ENCODE measurements at places on chromosomes 12 and 14.

GRCh38 chr12:76583301-76583700 is 23.7 kb upstream of the OSBPL8 start:
- DNase-seq = no peak

GRCh38 chr14:101491841-101492240 is 69.5 kb upstream of the DIO3 start:
- DNase-seq = no peak

GRCh38 chr12:51592034-51592705 is 1.1 kb downstream of the SCN8A start:
- no peak for DNase-seq

DNA sequence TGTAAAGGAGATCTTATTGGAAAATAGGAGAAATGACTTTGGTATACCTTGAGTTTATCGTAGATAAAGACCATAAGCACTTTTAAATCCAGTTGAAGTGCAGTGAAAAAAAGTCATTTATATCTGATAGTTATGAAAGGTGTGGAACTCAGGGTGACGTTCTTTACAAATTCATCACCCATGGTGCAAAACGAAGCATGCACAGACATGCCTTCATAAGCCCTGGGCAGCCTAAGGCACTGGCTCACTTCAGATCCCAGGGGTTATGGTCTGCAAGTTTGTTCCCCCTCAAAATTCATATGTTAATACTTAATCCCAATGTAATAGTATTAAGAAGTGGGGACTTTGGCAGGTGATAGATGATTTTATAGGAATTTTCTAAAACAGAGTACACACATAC is 1216.4 kb upstream of the USP15 start:
- DNase-seq = no peak

DNA sequence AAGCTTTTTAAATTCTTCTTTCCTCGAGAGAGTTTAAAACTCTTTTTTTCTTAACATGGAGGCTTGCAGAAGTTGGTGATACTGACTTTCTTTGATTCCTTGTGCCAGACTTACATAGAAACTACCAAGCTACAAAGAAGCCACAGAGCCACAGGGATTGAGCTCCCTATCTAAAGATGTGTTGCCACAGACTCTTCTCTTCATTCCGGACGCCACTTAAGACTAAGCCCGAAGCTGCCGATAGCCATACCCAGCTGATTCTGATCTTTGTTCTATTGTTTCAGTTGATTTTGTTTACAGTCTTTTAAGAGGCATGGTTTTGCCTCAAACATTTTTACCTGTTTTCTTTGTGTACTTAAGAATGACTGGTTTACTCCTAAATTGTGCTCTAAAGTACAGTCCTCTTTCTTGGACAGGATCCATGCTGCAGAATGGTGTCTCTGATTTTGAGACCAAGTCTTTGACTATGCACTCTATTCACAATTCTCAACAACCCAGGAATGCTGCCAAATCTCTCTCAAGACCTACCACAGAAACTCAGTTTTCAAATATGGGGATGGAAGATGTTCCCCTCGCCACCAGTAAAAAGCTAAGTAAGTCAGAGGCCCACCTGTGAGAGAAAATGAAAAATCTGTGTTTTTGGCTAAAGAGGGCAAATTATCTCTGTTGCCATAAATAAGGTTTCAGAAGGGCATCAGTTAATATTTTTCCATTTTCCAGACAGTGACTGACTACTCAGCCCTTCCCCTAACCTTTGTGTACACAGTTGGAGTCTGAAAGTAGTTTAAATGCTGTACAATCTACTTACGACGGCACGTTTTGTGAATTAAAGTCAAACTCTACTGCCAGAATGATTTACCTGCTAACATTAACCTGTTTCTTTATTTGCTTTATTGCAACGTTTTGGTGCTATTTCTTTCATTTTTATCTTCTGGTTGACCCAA is 42.1 kb upstream of the KCNH3 start:
- DNase-seq = no peak

- no peak for DNase-seq
Measured at GRCh38 chr14:24156840-24157239, 4.2 kb upstream of the IRF9 start.

- DNase-seq = no peak
Measured at GRCh38 chr14:104592785-104593184, 11.8 kb downstream of the TMEM179 start.

DNA sequence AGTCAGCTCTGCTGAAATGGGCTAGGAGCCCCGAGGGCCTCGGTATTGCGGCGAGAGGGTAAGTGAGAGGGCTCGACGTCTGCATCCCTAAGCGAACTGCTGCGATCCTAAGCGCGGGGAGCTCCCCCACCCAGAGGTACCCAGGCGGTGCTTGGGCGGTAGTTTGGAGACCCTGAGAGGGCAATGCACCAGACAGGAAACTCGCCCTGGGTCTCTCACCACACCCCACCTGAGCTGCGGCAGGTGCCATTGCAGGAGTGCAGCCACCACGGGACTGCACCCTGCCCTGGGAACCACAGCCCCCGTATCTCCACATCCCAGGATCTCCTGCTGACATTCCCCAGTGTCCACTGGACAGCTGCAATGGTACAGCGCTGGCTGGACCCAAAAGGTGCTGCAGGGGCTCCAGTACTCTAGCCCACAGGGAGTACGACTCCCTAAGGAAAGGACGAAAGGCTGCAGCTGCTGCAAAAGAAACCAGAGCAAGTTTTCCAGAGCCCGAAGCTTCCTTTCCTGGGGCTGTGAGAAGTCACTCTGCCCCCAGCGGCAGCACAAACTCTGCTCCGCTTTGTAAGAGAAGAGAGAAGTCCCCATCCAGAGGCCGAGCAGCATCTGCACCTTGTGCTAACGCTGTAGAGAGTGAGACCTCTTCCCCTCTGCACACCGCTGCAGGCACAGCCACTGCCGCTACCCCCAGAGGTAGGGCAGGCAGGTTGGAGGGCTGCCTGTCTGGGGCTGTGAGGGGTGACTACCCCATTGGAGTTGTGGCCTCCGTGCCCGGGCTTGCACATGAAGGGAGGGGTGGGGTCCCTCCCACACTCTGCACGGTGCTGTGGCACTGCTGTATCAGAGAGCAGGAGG is 31.1 kb upstream of the MON2 start:
- DNase-seq = no peak

GRCh38 chr12:78562368-78563205 is 302.0 kb upstream of the SYT1 start:
- no peak for DNase-seq

DNA sequence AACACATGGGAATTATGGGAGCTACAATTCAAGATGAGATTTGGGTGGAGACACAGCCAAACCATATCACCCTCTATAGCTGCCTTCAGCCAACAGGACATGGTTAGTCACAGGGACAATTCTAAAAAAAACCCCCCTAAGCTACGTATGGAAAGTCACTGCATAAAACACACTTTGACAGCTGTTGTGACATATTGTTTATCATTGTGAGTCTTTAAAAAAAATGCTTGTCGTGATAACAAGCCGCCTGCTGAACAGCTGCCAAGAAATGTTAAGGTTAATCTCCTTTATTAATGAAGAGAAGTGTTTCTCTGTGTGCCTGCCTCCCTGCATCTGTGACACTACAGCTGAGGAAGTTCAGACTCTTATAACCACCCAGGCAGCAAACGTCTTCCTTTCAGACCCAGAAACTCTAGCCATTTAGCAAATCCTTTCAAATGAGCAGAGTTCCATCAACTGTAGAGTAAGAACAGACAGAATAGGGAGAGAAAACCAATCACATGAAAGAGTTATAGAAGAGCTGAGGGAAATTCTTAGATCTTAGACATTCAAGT is 1459.6 kb upstream of the TMEM132C start:
- DNase-seq = no peak

DNA sequence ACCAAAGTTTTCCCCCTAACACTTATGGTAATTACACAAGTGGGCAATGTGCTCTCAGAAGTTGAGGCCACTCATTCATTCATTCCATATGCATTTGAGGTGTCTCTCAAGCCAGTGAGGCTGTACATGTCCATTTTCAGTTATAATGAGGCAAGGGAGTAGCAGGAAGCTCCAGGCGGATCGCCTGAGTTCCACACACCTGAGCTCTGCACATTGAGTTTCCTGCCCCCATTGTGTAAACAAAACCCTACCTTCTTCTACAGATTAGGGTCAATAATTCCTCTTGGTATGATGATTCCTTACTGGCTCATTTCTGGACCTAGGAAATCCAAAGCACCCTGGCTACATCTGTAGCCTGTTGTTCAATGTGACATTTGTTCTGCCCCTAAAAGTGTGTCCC is 555.3 kb downstream of the MED13L start:
- DNase-seq = no peak

GRCh38 chr14:77102154-77102553 is 4.1 kb downstream of the CIPC start:
- no peak for DNase-seq

- no peak for DNase-seq
Measured at GRCh38 chr12:24596768-24597388, 352.0 kb downstream of the BCAT1 start.

DNA sequence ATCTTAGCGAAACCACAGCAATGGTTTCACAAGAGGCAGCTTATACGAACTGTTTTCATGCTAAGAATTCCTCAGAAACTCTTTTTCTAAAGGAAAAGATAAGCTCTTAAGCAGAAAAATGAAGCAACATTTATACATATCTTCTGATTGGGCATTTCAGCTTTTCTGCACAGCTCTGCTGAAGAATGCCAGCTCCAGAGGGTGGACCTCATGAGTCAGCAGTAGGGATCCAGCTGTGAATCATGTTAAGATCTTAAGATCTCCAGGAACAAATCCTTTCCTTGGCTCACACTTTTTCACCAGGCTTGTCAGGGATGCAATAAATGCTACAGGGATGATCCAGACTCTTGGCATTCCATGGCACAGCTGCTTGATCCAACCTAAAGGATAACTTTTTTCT is 477.1 kb upstream of the CCDC196 start:
- DNase-seq = no peak

DNA sequence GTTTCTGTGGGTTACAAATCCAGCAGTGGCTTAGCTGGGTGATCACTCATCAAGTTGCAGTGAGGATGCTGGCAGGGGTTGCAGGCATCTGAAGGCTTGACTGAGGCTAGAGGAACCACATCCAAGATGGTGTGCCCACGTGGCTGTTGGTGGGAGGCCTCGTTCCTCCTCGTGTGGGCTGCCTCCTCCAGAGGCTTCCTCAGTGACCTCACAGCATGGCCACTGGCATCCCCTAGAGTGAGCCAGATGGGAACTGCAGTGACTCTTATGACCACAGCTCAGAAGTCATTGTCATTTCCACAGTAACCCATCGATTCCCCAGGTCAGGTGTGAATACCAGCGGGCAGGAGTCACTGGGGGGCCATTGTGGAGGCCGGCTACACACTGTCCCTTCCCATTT is 17.8 kb downstream of the AACS start:
- no peak for DNase-seq

DNA sequence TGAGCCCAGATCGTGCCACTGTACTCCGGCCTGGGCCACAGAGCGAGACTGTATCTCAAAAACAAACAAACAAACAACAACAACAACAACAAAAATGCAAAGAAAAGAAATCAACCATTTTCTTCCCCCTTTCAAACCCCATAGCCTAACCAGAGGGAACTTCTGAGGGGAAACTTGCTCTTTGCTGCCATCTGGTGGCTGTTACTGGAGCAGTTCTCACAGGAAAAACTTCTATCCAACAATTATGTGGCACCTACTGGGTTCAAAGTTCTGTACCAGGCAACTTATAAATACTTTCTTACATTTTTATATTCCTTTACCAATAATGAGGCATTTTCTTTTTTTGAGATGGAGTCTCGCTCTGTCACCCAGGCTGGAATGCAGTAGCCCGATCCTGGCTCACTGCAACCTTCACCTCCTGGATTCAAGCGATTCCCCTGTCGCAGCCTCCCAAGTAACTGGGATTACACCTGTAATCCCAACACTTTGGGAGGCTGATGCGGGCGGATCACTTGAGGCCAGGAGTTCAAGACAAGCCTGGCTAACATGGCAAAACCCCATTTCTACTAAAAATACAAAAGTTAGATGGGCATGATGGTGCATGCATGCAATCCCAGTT is 50.9 kb upstream of the BICDL1 start:
- peak; percentile 49 for DNase-seq

- DNase-seq = no peak
Measured at GRCh38 chr14:36538051-36538450, 18.0 kb upstream of the NKX2-1 start.

DNA sequence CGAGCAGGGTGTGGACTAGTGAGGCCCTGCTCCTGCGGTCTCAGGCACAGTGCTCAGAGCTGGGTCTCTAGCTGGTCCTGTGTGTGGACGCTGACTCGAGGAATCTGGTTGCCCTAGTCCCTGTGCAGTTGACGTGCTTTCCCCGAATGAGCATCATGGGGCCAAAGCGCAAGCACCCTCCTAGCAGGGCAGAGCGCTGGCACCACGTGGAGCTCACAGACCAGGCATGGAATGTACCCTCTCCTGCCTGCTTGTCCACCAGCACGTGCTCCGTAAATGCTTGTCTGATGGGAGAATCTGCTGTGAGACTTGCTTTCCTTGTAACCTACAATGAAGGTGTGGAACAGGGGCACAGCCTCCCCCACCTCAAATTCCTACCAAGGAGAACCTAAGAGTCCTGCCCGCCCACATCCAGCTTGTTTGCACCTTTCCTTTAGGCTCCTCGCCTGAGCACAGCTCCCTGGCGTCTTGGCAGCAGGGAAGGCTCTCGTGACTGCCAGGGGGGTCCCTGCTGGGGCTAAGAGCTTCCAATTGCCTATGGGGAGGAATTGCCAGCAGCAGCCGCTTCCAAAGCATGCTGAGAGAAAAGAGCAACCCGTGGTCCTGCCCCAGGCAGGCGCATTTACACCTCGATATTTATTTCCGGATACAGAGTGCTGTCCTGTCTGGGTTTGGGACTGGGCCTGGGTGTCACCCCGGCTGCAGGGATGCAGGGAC is 125.0 kb downstream of the PIWIL1 start:
- DNase-seq = no peak

DNA sequence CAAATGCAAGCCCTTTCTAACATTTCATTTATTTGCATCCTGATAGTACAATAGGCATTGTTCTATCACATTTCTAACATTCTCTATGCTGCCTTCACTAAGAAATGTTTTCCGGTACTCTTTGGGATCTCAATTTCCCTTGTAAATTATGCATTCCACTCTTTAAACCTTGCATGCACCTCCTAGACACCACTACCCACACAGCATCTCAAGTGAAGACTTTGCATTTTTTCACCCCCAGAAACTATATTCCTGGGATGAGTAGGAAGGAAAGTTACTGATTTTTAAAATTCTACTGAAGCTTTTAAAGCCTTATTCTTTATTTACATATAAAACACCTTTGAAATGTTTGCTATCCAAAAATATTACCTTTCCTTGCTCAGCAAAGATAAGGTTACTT is 27.1 kb downstream of the GYS2 start:
- DNase-seq = no peak

GRCh38 chr12:2173971-2174370 is 121.2 kb downstream of the CACNA1C start:
- no peak for DNase-seq
